ENCODE measurements at places on chromosomes 6 and 20.

- no peak for DNase-seq
These were observed 75.7 kb downstream of the TCP11 start for GRCh38 chr6:35065441-35065800.

DNA sequence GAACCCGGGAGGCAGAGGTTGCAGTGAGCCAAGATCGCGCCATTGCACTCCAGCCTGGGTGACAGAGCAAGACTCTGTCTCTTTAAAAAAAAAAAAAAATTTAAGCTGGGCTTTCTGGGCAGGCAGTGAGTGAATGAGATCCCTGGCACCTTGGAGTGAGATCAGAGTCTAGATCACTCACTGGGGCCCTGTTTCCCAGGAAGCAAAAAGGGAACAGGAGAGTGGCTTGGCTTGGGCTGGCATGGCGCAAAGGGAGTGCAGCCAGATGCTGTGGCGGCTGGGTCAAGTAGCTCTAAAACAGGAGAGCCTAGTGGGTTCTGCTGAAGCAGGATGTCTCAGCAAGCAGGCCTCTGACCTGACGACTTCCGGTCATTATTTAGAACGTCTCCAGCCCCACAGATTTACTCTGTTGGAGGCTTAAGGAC, 10.4 kb downstream of the PLCG1 start:
- no peak for DNase-seq

- no peak for DNase-seq
These were observed 50.0 kb downstream of the ISM1 start for GRCh38 chr20:13271098-13271497.

DNA sequence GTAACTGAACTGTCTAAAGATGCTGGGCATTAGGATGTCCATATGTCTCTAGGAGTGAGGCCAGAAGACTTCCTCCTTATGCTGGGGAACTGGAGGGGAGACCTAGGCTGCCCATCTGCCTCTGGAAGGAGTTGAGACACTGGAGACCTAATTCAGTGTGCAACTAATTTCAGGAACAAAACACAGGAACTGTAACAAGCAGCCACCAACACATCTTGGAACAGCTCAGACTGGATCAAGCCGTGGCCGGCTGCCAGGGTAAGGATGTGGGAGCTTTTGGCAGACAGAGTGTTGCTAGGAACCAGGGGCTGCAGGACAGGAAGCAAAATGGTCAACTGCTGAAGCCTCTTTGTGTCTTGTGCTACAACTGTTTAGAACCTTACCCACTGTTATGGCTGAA, 16.4 kb upstream of the MAS1 start:
- no peak for DNase-seq

- DNase-seq, result no peak
These were observed 12.9 kb upstream of the JARID2 start for GRCh38 chr6:15232836-15233510.

- DNase-seq, result peak; percentile 17
These were observed 60.1 kb downstream of the SESN1 start for GRCh38 chr6:109034526-109034925.

DNA sequence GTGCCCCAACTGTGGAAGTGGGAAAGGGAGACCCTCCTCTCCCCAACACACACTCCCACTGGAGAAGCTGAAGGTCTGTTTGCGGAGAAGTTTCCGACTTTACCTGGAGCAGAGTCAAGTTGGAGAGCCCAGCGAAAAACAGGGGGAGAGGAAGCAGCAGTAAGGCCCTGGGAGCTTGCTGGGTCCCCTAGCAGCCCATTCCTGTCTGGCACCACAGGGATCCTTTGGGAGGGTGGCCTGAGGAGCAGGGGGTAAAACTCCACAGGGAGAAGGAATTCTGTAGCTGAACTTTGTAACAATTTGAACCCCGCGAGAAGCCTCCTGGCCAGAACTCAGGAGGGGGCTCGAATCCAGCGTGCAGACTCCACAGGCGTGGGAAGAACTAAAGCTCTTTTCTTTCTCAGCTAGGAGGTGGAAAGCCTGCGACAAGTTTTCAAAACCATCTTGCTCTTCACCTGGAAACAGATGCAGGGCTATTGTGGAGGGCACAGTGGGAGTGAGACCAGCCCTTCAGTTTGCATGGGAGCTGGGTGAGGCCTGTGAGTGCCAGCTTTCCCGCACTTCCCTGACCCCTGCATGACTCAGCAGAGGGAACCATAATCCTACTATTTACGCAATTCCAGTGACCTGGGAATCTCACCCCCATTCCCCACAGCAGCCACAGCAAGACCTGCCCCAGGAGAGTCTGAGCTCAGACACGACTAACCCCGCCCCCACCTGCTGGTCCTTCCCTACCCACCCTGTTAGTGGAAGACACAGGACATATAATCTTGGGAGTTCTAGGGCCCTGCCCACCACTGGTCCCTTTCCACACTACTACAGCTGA, 25.8 kb downstream of the SERPINB9 start:
- DNase-seq, result no peak

GRCh38 chr6:105898286-105898685, 187.8 kb upstream of the PRDM1 start:
- DNase-seq, result peak; percentile 67

DNA sequence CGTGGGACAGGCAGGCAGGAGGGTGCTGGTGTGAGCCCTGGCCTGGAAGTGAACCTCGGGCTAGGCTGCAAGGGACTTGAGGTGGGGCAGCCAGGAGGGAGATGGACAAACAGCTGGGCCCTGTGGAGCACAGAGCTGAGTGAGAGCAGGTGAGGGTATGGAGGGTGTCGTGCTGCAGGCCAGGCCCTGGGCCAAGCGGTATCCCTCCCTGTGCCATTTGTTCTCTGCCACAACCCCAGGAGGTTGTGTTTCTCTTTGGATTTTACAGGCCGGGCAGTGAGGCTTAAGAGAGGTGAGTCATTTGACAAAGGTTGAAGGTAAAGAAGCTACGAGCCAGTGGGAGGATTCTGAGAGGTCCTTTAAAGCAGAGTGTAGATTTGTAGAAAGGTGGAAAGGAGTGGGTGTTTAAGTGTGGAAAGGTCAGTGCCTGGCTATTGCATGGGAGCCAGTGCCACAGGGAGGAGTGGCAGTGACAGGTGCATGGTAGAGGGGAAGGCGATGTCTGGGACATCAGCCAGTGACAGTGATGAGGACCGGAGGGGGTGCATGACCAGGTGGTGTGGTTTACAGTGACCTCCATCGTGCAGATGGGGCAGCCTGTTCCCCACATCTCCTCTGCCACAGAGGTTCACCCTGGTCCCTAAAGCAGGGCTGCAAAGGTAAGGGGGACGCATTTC, 39.8 kb downstream of the GMPR start:
- no peak for DNase-seq

GRCh38 chr6:55776113-55776512, 99.3 kb downstream of the BMP5 start:
- DNase-seq, result no peak

DNA sequence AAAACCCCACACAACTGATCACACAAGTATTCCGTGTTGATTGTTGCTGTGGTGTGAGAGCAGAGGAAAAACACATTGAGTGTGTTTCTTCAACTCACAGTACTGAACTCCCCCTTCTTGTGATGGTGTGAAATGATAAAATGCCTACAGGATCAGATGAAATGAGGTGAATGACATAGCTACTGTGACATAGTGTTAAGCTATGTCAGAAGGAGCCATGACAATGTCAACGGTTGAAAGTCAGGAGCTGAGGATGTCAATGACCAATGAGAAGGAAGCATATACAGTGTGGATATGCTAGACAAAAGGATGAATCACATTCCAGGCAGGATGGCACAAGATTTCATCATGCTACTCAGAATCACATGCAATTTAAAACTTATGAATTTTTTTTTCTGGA, 38.8 kb downstream of the WASF1 start:
- DNase-seq, result peak; percentile 20

GRCh38 chr20:52422574-52423336, 231.2 kb upstream of the ZFP64 start:
- no peak for DNase-seq

DNA sequence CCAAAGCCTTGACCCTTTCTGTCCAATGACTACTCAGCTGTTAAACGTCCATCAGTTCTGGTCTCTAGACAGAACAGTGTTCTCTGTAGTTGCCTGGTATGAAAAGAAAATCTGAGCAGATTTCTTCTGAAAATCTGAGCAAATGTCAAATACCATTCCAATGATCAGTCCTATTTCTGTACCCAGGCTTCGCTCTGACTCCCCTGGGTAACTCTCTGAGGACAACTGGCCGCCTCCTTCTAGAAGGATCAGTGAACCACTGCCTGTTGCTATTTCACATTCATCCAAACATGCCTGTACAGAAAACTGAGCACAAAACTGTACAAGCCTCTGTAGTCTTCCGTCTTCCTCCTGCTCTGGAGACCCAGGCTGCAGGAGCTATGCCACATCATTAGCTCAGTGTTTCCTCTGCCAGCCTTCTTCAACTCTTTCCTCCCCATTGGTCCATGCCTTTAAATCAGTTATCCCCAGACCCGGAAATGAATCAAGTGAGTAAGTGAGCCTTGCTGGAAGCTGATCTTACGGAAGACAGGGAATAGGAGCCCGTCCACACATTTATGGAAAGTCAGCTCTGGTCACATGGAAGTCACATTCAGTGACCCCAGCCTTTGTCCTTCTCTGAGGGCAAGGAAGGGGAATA, 63.3 kb downstream of the DAAM2 start:
- peak; percentile 56 for DNase-seq

- no peak for DNase-seq
These were observed 251.4 kb downstream of the DLL1 start for GRCh38 chr6:170039156-170040114.

GRCh38 chr6:45378334-45378926, 696 bp upstream of the SUPT3H start:
- DNase-seq, result peak; percentile 14

GRCh38 chr6:16392010-16392409, 153.6 kb downstream of the GMPR start:
- peak; percentile 35 for DNase-seq

- no peak for DNase-seq
These were observed 65.0 kb downstream of the PSMG4 start for GRCh38 chr6:3323696-3324261.

- DNase-seq, result peak; percentile 26
These were observed 6.2 kb downstream of the PXT1 start for GRCh38 chr6:36436466-36436865.

DNA sequence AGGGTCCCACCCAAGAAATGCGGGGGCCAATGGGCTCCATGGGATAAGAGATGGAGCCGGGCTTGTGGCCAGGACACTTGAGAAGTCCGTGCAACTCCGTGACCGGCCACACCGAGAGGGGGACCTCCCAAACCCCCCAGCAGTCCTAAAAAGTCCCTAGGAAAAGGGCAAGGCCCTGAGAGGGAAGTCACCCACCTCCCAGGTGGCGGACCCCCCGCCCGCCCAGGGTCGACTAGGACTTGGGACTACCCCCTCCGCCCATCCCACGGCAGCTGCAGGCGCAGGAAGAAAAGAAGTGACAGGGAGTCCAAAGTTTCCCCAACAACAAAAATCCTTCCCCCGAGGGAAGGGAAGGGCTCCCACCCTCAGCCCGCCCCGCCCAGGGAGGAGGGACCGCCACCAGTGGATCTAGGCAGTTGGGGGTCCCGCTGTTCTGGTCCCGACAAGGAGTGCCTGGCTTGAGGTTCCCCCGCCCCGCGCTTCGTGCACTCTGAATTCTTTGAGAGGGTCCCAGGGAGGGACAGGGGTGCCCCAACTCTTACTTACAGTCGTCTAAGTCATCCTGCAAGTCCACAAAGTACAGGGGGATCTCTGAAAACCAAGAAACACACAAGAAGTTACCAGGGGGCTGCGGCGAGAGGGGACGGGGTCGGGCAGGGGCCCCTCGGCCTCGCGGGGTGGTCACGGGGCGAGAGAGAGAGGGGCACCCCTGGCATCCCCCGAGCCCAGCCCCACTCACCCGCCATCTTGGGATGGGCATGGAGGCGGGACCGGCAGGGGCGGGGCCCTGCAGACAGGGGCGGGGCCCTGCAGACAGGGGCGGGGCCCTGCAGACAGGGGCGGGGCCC, 611 bp upstream of the RAB22A start:
- DNase-seq, result peak; percentile 81

DNA sequence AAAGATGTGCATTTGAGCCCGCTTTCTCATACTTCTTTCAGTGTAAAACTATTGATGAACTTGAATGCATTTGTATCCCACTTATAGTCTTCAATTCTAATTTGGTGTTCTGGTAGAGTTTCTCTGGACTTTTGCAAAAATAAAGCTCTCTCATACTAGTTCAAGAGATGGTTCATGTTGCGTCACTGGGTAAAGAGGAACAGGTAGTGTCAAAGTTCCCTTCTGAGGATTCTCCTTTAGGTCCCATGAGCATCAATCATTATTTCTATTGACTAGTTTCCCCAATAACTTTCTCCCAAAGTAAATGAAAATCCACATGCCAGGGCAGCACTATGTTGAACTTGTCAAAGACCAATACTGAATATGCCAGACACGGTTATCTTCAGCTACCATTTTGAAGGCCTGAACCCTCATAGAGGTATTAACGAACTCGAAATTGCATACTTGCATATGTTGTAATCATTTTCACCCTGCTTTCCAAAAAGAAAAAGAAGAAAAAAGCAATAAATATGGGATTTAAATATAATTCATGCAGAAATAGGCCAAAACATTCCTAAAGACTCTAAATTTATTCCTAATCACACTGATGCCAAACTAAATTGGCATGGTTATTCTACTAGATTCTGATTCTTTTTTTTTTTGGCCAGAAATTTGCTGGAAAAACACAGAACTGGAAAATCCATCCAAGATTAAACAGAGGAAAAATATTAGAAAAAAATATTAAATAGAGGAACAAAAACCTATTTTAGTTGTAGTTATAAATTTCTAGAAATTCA, 84.5 kb downstream of the SGK1 start:
- no peak for DNase-seq

DNA sequence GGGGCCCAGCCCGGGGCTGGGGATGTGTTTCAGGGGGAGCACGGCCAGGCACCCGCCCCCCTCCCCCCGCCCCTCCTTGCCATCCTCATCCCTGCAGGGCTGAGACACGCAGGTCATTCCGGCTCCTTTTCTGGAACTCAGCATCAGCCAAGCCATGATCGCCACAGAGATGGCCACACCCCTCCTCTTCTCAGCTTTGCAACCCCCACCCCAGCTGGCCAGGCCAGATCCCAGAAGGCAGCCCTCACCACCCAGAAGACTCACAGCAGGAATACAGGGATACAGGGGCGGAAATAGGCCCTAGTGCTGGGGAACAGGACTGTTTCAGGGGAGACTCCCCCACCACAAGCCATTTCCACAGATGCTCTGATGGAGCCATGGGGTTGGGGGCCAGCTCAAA, 33.5 kb downstream of the YTHDF1 start:
- no peak for DNase-seq

DNA sequence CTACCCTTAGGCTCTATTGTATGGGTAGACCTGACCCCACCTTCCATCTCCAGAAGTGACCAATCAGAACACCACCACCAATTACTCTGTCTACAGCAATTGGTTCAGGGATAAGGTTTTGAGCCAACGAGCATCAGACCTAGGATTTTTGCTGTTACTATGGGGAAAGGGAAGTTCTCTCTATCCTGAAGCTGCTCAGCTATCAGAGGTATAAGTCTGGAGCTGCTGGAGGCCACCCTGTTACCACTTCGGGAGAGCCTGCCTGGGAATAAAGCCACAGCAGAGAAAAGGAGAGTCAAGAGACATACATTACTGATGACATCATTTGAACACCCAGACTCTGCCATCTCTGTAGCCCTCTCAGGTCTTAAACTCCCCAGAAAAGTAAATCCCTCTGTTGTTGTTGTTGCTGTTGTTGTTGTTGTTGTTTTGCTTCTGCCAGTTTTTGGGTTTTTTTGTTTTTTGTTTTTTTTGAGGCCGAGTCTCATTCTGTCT, 94.5 kb downstream of the PREX1 start:
- no peak for DNase-seq

GRCh38 chr6:161029195-161029809, 37.7 kb downstream of the MAP3K4 start:
- DNase-seq, result peak; percentile 75

All from AG08395 (cell line).